Thoracic aorta (tissue), 2 donors: ENCODE measurements at places on chromosomes 6 and 20.

- no peak for DNase-seq
- no peak overlapping the region for H3K4me3 ChIP-seq
- no peaks in the 10 kb centered on the region for H3K36me3 ChIP-seq
- H3K27me3 ChIP-seq: no peaks in the 10 kb centered on the region
- peaks cover 9% of the 10 kb centered on the region for H3K4me1 ChIP-seq
Observed at GRCh38 chr6:15458021-15458459, 204.8 kb downstream of the DTNBP1 start.

DNA sequence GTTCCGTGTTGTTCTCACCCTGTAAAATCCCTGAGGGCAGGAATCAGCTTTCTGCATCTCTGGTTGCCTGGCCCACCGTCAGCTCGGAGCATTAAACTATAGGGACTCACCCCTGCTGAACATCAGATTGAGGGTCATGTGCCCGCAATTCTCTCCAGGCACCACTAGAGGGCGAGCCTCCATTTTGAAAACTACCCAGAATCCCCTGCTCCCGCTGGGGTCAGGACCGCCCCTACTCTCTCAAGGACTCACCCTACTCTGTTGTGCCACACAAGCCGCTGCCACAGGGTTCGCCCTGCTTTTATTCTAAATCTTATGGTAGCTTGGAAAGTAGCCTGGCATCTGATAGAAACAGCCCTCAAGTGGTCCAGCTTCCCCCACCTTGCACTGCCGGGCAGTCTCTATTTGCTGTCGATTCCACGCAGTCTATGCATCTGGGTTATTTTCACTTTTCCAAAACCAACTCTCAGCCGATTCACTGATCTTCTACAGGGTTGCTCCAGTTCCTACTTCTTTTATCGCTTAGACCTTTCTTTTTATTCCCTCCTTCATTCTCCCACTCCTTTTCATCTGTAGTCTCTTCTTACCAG, 244.1 kb upstream of the QKI start:
- no peaks in the 10 kb centered on the region for H3K27me3 ChIP-seq
- DNase-seq: no peak
- no peak overlapping the region for H3K4me3 ChIP-seq

GRCh38 chr6:133262804-133263203, 21.6 kb downstream of the EYA4 start:
- no peak for DNase-seq
- H3K4me3 ChIP-seq: no peak overlapping the region
- no peak overlapping the region for H3K27ac ChIP-seq

- H3K4me3 ChIP-seq: no peak overlapping the region
- no peaks in the 10 kb centered on the region for H3K27me3 ChIP-seq
- H3K4me1 ChIP-seq: peaks cover 9% of the 10 kb centered on the region
- no peaks in the 10 kb centered on the region for H3K36me3 ChIP-seq
- peak overlapping the region; percentile 6 for H3K27ac ChIP-seq
Observed at GRCh38 chr6:157233156-157233555, 90.2 kb downstream of the TMEM242 start.
